HTR-8/SVneo (cell line): ENCODE measurements at places on chromosomes 12 and 14.

- no peak for DNase-seq
Measured at GRCh38 chr14:91330856-91331255, 86.4 kb upstream of the GPR68 start.

DNA sequence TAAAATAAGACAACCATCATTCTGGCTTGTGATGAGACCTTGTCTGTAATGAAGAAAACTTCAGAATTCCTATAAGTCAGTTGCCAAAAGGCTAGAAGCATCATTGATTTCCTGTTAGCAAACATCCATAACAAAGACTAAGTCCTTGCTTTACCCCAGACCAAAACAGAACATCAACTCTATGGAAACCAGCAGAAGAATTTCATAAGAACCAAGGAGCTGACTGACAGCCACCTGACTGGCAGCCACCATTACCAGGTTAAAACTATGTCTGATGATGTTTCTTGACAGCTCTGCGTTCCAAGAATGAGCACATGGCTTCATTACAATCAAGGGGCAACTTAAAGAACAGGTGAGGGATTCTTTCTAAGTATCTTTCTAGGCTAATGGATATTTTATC lies 29.3 kb downstream of the HECTD4 start:
- no peak for DNase-seq

DNA sequence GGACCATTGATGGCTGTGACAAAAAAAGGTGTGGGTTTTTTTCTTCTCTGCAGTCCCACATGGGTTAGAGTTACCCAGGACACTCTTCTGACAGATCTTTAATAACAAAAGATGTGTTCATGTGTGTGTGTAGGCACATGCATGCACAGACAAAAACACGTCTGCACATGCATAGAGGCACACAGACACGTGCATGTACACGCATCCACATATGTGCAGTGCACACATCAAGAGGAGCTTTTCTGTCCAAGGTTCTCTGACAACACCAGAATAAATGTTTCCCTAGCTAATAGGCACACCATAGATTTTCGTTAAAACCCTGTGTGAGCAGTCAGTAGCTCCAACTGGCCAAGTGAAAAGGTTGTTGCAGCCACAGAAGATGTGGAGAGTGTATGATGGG lies 2.8 kb upstream of the MYL2 start:
- no peak for DNase-seq

DNA sequence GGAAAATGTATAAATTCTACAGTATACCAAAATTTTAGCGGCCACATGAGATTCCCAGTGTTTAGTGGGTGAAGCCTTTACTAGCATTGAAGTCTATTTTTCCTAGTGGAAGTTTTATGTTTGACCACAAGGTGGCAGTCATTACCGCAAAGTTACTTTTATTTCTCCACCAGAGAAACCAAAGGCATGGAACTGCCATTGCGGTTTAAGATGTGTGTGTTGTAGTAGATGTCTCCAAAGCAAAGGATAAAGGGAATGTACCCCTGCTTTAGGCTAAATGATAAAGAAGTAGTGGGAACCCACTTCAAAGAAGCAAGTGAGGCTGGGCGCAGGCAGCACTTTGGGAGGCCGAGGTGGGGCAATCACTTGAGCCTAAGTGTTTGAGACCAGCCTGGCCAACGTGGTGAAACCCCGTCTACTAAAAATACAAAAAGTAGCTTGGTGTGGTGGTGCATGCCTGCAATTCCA lies 140.5 kb downstream of the PRKCH start:
- DNase-seq: peak; percentile 98

GRCh38 chr12:50477241-50477832 lies 27.4 kb upstream of the DIP2B start:
- no peak for DNase-seq
